B cell (primary cell): ENCODE measurements at places on chromosomes 11 and 22. TPM values are rescaled to one million over a fixed set of nuclear protein-coding genes. Genes with fewer than 3 reads are reported as not detected.

ABCG4 gene
- not detected in 2 replicates for polyA plus RNA-seq

SHISAL1 gene
- polyA plus RNA-seq = not detected in 2 replicates

UPK3A gene
- polyA plus RNA-seq = 0.13 TPM in 1 of 2 replicates, not detected in the other

DNAJB7 gene
- not detected in 2 replicates for polyA plus RNA-seq

TRPM5 gene
- polyA plus RNA-seq = 0.03 and 0.16 TPM in 2 replicates

KDM4F gene
- polyA plus RNA-seq = not detected in 2 replicates

KCNJ1 gene
- polyA plus RNA-seq = not detected in 2 replicates

RFPL3 gene
- not detected in 2 replicates for polyA plus RNA-seq

SLC17A6 gene
- not detected in 2 replicates for polyA plus RNA-seq

DDIAS gene
- 1.6 and 3.3 TPM in 2 replicates for polyA plus RNA-seq

MMP13 gene
- polyA plus RNA-seq = not detected in 2 replicates

PTPMT1 gene
- polyA plus RNA-seq = 27.2 and 35.7 TPM in 2 replicates

MPEG1 gene
- 13.5 and 27.7 TPM in 2 replicates for polyA plus RNA-seq

PLAAT2 gene
- polyA plus RNA-seq = 3.4 and 4.0 TPM in 2 replicates

MIOX gene
- polyA plus RNA-seq = 0.12 and 0.88 TPM in 2 replicates

OR2AT4 gene
- not detected in 2 replicates for polyA plus RNA-seq

BTG4 gene
- not detected in 2 replicates for polyA plus RNA-seq

NDUFV1 gene
- polyA plus RNA-seq = 315 and 428 TPM in 2 replicates

OR51B5 gene
- not detected in 2 replicates for polyA plus RNA-seq

MUC15 gene
- polyA plus RNA-seq = not detected in 2 replicates

ANO1 gene
- not detected in 2 replicates for polyA plus RNA-seq

TEX54 gene
- polyA plus RNA-seq = not detected in 2 replicates

CBLIF gene
- not detected in 2 replicates for polyA plus RNA-seq

MAJIN gene
- polyA plus RNA-seq = 1.2 and 2.4 TPM in 2 replicates
